COLO829 (cell line): ENCODE measurements at places on chromosomes 5 and 9.

DNA sequence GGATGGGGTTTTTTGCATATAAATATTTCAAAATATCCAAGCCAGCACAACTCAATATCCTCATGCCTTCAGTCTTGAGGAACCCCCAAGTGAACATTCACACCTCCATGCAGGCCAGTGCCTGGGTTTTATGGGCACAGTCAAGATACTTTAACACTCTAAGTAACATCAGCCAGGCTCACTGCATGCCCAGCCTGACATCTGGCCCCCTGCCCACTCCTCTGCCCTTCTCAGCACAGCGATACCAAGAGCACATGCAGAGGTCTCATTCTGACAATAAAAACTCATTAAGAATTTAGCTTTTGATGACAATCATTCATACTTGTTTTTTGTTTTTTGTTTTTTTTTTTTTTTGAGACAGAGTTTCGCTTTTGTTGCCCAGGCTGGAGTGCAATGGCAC lies 250.0 kb downstream of the CWC27 start:
- DNase-seq: no peak

DNA sequence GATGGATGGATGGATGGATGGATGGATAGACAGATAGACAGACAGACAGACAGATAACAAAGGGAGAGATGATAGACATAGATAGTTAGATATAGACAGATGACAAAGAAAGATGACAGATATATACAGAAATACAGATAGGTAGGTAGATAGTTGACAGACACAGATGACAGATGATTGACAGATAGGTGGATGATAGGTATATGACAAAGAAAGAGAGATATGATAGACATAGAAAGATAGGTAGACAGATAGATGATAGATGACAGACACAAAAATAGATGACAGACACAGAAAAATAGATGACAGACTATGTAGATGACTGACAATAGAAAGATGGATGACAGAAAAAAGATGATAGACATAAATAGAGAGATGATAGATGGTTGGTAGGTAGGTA lies 200.0 kb upstream of the TAS2R1 start:
- DNase-seq: no peak

- no peak for DNase-seq
These were observed 12.5 kb downstream of the PHF2 start for GRCh38 chr9:93588641-93589609.

GRCh38 chr5:6447384-6448140 lies 1.1 kb upstream of the UBE2QL1 start:
- DNase-seq: no peak
